Stimulated activated CD8-positive, alpha-beta memory T cell treated with anti-CD3 and anti-CD28 coated beads, Interleukin-4, amount 100 ng/mL, for 48 hours (primary cell): ENCODE measurements at places on chromosomes 6 and 20.

DNA sequence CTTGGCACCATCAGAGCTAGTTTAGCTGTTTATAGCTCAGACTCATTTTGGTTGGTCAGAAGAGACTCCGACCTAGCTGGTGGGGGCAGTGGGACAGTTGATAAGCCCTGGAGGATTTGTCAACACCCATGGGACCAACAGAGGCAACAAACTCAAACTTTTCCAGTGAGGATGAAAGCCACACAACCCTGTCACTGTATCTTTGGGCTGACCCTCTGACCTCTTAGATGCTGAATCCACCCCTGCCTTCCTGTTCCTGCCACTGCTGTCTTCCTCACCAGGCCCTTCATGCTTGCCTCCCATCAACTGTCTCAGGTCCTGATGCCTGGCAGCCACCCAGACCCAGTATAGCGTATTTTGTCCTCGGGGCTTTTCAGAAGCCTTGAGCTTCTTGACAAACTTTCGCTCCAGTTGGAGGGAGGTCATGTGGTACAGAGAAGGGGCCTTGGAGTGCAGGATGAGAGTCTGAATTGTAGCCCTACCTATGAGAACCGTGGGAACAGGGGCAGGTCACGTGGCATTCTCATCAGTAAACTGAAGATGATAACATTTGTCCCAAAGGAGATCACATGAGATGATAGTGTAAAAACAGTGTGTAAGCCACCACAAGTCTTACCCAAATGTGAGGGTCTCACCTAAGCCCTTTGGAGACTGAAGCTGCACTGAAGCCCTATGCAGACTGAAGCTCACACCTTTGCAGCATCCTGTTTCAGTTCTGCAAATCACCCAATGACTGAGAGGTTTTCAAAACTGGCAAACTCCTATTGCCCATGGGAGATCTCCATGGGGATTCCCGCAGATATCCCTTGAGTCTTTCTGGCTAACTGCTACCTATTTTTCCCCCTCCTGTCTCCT is 72.0 kb upstream of the F13A1 start:
- DNase-seq: no peak

- DNase-seq: no peak
Observed at GRCh38 chr6:40520084-40520483, 67.1 kb downstream of the LRFN2 start.

- DNase-seq: no peak
Observed at GRCh38 chr6:19446570-19446969, 390.6 kb upstream of the ID4 start.

DNA sequence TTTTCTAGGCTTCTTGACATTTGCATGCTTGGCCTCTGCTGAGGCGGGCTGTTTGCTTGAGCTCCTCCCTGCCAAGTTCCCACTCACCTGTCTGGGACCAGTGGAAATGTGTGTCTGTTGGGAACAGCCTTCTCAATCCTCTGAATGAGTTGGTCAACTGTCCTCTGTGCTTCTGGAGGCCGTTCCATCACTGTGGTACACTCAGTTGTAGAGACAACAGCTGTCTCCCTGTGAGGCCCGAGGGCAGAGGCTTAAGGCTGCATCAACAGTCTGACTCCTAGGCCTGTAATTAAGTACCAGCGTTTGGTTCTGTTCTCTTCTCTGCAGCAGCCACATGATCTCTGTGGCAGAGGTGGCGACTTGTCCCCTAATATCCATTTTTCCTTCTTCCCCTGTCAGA is 110.9 kb downstream of the CDC5L start:
- DNase-seq: no peak

GRCh38 chr20:50636601-50637540 is 54.5 kb downstream of the RIPOR3 start:
- DNase-seq: no peak

DNA sequence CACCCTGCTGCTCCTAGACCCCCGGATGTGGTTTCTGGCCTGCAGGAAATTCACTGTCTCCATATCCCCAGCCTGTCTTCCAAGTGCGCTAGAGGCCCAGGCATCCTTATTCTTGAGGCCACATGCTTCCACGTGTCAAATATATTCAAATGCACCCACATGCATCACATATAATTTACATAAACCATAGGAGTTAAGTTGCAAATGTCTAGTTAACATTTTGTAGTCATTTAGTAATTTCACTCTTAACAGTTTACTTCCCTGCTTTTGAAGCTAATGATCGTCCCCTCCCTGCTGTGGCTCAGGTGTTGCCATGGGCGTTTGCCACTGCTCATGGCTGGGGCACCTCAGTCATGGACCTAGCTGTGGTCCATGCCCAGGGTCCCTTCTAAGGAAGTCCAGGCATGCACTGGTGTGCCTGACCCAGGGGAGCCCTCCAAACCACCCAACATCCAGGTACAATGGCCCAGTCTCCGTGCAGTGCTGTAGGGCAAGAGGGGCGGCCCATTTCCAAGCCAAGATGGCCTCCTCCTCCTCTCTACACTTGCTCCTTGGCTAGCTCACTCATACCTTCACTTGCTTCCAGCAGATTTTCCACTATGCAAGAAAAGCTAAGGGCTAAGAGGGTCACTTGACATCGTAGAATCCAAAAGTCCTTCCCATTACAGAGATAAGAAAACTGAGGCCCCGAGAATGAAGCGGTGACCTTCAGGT is 42.4 kb downstream of the FGD2 start:
- DNase-seq: no peak

DNA sequence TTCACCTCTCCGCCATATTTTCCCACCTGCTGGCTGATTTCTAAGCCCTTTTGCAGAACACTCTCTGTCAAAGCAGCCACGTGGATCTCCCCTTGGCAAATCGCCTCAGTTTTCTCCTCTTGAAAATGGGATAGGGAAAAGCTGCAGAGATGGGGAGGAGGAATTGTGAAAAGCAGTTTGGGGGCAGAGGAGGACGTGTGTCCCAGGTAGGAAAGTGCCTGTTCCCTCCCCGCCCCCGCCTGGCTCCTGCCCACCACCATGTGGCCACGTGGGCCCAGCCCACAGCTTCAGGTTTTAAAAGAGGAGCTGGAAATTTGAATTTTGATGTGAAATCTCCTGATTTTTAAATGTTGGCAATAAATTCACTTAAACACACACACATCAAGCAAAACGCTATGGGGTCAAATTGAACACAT is 3.6 kb upstream of the CEBPB start:
- no peak for DNase-seq

GRCh38 chr6:31958412-31958740 is 395 bp downstream of the NELFE start:
- DNase-seq: no peak

GRCh38 chr20:39528436-39528835 is 566.3 kb downstream of the DHX35 start:
- DNase-seq: no peak

- no peak for DNase-seq
Observed at GRCh38 chr6:6538261-6538660, 50.3 kb upstream of the LY86 start.

DNA sequence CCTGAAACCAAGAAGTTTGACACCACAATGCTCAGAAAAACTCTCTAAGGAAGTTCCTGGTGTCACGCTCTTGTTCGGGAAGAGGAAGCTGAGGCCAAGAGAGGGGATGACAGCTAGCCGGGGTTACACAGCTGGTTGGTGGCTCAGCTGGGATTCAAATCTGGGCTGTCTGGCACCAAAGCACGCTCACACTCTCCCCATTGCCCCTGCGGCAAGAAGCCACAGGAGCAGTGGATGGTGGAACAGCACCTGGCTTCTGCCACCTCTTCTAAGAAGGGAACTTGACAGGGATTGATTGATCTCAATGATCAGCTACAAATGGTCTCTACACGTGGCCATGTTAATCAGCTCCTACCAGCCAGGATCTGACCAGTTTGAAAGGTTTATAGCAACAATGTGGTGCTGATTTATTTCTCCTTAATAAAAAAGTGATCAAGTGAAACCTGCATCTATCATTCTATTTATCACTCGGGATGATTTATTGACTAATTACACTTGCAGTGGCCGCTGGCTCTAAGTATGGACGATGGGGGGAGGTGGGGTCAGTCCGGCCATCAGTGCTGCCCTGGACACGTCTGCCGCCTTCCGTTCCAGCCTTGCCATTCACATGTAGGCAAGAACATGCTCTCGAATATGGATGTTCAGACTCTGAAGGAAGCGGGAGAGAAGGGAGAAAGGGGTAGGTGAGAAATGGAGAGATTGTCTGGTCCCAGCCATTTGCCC is 71.9 kb upstream of the TOP1 start:
- no peak for DNase-seq
